Epithelial cell of prostate (primary cell): ENCODE measurements at places on chromosomes 2 and 18.

- no peak for DNase-seq
These were observed 17.2 kb downstream of the PCBP1 start for GRCh38 chr2:70104231-70105111.

DNA sequence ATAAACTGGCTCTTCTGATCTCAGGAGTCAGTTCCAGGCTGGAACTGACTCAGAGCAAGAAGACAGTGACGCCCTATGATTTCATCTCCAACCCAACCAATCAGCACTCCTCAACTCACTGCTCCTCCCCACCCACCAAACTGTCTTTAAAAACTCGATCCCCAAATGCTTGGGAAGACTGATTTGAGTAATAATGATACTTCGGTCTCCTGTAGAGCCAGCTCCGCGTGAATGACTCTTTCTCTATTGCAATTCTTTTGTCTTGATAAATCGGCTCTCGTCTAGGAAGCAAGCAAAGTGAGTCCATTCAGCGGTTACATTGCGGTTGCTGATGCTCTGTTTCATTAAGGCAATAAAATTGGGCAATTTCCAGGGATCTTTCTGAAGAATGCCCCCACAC is 1025.3 kb upstream of the CNTNAP5 start:
- no peak for DNase-seq

- no peak for DNase-seq
These were observed 258.5 kb downstream of the DOK6 start for GRCh38 chr18:69659142-69659651.

DNA sequence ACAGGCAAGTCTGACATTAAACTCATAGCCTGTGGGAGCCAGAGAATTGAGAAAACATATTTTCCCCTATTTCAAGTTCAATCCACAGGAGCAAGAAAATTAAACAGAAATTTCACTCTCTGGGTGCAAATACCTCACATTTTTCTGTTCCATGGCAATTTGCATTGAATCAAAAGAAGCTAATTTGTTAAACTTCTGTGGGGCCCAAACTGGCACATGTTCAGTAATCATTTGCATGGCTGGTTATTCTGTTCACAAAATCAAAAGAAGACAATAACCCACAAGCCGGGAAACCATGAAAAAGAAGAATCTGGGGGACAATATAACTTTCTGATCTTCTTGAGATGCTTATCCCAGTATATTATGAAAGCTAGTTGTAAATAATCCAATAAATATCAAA is 363.1 kb downstream of the LRP1B start:
- DNase-seq = no peak

- DNase-seq = no peak
These were observed 29.2 kb upstream of the LDAH start for GRCh38 chr2:20852139-20852538.

GRCh38 chr2:233386382-233387041 is 32.2 kb downstream of the DGKD start:
- peak; percentile 6 for DNase-seq

DNA sequence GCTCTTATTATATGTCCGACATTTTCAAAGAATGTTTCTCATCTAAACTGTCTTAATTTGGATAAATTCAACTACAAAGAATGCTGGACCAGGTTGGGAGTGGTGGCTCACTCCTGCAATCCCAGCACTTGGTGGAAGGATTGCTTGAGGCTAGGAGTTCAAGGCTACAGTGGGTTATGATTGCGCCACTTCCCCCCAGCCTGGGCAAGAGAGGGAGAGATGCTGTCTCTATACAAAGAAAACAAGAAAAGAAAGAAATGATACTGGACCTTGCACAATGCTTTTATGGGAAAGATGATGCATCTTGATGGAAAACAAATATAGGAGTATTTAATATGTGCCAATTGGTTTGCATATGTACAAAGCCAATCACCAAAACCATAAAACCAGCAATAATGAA is 296.7 kb downstream of the LPIN1 start:
- no peak for DNase-seq

DNA sequence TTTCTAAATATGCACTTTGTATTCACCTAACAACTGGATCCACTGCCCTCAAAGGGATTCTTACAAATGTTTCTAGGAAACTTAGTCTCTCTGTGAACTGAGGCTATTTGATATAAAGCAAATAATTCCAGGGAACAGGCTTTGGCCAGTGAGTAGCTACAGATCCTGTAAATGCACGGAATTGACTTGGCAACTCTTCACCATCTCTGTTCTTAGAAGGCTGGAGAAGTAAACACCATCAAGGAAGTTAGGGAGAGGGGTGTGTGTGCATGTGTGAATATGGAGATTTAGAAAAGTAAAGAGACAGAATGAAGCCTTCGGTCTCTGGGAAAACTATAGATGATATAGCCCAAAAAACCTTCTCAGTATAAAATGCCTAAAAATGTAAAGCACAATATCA is 10.7 kb downstream of the CIDEA start:
- no peak for DNase-seq

DNA sequence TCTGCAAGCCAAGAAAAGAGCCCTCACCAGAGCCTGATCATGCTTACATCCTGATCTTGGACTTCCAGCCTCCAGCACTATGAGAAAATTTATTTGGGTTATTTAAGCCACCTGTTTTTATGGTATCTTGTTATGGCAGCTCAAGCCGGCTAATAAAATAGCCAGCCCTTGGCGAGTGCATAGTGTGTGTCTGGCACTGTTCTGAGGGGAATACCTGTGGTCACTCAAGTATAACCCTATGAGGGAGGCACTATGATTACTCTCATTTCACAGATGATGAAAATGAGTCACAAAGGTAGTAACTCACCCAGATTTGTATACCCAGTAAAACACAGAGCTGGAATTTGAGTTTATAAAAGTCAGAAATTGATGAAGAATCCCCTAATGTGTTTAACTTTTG is 556.9 kb upstream of the SETBP1 start:
- DNase-seq = no peak

DNA sequence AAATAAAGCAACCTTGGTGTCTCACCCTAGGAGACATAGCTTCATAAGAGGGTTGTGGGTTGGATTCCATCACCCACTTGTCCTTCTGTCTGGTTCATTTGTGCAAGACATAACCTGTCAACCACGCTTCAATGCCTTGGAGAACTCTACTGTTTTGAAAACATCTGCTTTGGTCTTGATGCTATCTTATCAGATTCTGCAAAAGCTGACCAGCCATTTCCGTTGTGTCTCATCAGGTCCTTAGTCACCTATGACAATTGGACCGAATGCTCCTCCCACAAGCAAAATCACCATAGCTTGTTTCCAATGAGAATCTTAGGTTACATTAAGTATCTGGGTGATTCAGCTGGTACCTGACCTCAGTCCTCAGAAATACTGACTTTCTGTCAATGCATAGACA is 35.4 kb downstream of the STAT4 start:
- peak; percentile 73 for DNase-seq

DNA sequence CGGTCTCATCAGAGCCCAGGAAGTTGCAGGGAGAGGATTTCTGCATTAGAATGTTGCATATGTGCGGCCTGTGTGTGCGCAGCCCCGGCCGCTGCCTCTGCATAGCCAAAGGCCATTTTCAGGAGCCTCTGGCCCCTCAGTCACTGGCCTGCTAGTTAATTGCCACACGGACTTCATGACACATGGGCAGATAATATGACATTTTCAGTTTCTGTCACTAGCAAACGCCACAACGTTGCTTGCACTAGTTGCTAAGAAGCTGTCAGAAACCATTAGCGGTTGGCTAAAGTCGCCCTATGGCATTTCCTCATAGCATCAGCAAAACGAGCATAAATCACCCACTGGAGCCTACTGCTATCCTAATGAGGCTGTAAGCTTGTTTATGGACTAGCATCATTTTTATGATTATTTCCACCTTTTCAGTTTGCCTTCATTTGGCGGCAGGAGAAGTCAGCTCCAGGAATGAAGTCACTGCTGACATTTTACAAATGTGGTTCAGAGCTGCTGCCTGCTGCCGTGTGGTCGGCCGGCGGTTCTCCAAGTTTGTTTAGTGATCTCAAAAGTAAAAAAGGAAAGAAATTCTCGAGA is 73.7 kb downstream of the MEIS1 start:
- no peak for DNase-seq

DNA sequence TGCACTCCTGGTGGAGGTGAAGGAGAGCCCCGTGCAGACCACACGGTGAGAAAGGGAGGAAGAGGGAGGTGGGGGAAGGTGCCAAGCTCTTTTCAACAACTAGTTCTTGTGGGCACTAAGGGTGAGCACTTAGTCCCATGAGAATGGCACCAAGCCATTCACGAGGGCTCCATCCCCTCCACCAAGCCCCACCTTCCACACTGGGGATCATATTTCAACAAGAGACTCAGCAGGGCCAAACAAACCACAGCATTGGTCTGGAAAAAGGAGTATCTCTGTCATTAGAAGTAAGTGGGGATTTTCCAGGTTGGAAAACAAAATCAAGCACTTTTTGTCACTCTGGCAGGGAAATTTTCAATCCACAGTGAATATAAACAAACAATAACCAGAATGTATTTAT is 38.4 kb downstream of the ZAP70 start:
- DNase-seq = no peak

- no peak for DNase-seq
These were observed 64.0 kb upstream of the MAPRE2 start for GRCh38 chr18:34976899-34977837.

GRCh38 chr2:61645911-61646310 is 107.8 kb upstream of the XPO1 start:
- DNase-seq = no peak

GRCh38 chr2:163774862-163775261 is 39.1 kb upstream of the FIGN start:
- peak; percentile 83 for DNase-seq

DNA sequence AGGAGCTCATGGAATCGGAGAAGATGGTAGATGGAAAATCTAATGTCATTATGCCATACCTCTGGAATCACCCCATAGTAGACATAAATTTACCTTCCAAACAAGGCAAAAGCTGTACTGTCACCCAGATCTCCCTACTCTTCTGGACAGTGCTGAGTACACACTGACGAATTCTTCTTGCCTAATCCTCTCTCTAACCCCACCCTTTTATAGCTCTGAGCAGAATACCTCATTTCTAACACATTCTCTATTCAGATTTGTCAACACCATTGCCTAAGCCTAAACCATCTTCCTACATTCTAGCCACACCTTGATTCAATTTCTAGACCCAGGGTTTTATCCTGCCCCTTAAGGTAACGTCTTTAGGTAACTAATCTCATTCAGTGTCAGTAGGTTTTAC is 321.0 kb upstream of the NRP2 start:
- peak; percentile 20 for DNase-seq

GRCh38 chr2:145423809-145424208 is 903.9 kb upstream of the ZEB2 start:
- DNase-seq = no peak

- no peak for DNase-seq
These were observed 54.3 kb downstream of the RAB10 start for GRCh38 chr2:26088038-26088643.

DNA sequence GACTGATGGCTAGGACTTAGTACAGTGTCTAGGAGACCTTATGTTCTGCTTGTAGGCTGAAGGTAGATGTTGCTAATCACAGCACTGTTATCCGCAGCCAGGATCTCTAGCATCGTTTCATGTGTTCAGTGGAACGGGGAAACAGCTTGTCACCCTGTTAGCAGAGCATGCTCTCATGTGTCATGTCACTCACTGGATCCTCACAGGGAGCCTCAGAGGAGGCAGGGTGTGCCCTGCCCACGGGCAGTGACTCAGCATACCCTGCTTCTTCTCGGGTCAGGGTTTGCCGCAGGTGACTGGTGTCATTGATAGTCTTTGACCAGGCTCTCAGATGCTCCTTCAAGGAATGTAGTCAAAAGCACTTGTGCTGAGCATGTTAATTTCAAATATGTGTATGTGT is 44.4 kb downstream of the RPIA start:
- DNase-seq = no peak

- no peak for DNase-seq
These were observed 81.2 kb downstream of the PDCL3 start for GRCh38 chr2:100643906-100644501.

DNA sequence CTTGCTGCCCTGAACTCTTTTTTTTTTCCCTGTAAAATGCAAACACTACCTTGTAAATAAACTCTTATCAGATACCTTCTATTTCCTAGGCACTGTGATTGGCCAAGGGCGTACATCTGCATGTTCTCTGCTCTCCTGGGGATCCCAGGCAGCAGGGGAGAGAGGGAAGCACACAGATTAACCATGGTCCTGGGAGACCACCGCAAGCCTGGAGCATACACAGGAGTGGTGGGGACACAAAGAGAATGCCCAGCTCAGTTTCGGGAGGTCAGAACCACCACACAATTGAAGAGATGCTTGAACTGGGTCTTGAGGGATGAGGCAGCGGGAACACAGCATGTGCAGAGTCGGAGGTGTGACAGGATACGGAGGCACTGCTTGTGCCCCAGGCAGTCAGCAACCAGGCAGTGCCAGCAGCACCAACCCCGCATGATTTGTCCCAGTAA is 2.1 kb downstream of the GREB1 start:
- no peak for DNase-seq

DNA sequence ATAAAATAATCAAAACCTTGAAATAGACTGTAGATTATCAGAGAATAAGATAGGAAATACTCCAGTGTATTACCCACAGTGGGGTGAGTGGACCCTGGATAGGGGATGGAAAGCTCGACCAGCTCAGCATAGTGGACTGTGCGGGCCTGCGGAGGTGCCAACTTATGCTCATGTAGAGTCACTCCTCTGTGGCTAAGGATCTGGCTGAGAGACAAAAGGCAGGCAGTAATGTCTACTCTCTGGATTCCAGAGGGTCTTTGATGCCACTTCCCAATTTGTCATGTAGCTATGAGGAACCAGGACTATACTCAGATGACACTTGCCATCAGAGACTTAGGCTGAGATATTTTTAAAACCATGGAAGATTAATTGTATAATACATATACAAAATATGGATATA is 101.9 kb upstream of the MCFD2 start:
- DNase-seq = no peak

DNA sequence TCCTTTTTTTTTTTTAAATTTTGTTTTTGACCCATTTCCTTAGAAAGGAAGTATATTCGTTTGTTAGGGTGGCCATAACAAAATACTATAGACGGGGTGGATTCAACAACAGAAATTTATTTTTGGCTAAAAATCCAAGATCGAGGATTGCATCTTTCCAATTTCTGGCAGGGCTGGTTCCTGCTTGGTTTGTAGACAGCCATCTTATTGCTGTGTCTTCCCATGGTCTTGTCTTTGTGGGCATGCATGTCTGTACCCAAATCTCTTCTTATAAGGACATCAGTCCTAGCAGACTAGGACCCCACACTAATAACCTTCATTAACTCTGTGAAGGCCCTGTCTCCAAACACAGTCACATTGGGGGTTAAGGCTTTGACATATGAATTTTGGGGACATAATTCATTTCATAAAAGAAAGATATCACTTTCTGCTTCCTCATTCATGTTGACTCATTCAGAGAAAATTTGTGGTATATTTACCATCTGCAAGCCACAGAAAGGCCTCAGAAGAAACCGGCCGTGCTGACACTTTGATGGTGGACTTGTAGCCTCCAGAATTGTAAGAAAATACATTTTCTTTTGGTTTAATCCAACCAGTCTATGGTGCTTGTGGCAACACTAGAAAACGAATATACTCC is 262.1 kb downstream of the LPIN1 start:
- no peak for DNase-seq
